ENCODE measurements at places on chromosomes 7 and 10.

GRCh38 chr10:72736176-72736827, 44.4 kb downstream of the MCU start:
- DNase-seq = no peak

DNA sequence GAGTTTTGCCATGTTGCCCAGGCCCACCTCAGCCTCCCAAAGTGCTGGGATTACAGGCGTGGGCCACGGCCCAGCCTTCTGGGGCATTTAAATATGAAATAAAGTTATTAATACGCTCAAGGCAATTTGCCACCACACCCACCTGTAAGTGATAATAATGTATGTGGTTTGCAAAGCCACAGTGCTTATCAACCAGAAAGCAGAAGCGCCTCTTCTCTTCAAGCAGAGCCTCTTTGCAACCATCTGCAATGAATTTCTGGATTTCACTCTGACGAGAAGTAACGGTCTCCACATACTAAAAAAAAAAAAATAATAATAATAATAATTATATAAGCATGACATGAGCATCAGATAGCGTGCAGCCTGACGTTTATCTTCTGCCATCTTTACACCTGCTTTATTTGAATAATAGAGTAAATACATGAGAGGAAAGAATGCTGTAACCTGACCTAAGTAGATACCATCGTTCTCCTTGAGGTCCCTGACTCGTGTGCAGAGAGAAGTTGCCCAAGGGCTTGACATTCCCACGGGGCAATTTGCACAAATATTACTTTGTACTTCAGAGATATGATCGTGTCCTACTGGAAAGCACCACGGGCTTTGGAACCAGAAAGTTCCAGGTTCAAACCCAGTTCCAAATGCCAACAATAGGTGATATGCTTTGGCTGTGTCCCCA, 34.0 kb downstream of the BRI3 start:
- DNase-seq = no peak

GRCh38 chr7:4015996-4016395, 666.1 kb upstream of the FOXK1 start:
- DNase-seq = no peak

- no peak for DNase-seq
These were observed 263.0 kb upstream of the ZWINT start for GRCh38 chr10:56624082-56624481.

DNA sequence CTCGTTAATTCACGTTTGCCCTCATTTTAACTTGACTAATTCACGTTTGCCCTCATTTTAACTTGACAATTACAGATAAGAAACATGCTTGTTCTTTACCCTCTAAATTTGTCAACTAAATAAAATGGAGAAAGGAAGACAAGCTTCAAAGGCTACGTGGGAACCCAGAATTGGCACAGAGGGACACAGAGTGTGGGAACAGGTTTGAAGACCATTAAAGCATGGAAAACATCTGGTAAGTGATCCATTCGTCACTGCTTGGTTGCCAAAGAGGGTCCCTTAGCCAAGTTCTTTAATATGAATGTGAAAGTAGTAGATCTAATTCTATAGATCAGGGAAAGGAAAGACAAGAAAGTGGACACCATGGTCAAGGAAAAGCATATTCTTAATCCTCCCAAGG, 57.2 kb downstream of the ITIH5 start:
- DNase-seq = no peak

- DNase-seq = no peak
These were observed 141.4 kb downstream of the ARHGAP22 start for GRCh38 chr10:48463318-48464003.
